Esophagus squamous epithelium (tissue), 5 donors: ENCODE measurements at places on chromosomes 3 and 15.

DNA sequence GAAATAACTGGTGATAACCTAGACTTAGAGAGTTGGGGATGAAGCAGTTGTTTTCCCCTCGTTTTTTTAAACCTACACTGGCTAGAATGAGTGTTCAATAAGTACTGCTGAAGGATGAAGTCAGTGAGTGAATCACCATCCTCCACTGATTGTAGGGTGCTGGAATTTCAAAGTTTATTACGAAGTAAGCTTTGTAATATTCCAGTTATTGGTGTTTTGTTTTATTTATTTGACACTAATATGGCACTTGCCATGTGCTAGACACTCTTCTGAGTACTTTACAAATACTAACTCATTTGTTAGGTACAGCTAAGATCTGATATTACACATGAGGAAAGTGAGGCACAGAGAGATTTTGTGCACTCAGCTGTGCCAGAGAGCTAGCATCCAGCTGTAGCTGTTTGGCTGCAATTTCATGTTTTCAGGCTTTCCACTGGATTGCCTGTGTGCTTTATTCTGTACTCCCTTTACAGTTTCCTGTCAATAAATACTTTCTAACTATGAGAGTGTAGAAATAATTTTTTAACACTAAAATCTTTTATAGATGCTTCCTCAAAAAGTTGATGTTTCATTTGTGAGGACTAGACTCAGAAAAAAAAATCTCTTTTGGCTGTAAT is 5.8 kb downstream of the MAP2K5 start:
- DNase-seq = no peak

DNA sequence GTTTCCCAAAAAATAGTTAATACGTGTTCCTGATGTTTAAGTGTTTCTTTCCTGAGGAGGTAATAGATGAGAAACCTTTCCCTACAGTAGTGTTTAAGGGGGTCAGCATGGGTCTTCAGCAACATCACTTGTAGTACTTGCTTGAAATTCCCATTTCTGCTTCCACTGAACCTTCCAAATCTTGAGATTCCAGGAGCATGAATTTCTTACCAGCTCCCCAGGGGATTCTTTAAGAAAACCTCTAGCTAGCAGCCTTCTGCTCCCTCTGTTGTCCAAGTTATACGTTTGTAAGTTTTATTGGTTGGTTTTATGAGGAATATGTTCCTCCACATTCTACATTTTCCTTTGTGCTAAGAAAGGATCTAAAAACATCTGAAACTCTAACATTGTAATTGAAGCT is 38.2 kb upstream of the ACP3 start:
- no peak for DNase-seq

DNA sequence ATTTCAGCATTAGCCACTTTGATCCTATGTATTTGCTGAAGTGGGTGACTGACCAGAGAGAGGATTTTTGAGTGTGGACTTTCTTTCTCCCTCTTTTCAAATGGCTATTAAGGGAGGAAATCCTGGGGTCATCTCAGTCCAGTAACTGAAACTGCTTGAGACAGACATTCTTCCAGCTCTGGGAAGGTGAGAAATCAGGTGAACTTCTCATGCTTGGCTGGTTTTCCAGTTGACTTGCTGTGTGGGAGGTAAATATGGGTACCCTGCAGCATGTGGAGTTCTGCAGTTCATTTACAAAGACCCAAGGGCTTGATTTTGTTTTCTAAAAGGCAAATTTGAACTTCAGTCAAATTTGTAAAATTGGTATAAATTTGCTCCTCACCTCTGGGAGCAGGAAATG is 461.1 kb upstream of the TBL1XR1 start:
- DNase-seq = no peak

DNA sequence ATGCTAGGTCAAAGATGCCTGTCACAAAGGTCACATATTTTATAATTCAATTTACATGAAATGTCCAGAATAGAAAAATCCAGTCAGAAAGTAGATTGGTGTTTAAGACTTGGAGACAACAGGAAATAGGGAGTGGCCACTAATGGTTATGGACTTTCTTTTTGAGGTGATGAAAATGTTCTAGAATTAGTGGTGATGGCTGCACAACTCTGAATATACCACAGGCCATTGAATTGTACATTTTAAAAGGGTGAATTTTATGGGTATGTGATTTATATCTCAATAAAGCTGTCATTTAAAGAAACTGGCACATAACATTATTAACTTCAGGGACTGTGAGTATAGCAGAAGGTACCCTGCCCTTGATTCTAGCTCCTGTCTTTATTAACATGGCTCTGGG is 15.8 kb downstream of the SPG11 start:
- DNase-seq = no peak

DNA sequence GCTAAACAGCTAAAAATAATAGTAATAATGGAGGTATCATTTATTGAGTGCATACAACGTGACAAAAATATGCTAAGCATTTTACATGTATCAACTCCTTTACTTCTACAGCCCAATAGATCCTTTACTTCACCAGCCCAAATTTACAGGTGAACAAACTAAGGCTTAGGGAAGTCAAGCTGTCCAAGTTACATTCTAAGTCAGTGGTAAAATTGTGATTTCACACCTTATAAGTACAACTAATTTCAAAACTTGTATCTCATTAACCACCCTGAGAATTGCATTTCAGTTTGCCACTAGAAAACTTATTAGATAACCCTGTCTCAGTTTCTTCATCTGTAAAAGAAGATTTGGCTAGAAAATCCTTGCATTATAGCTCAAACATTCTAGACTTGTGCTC is 10.7 kb downstream of the SLC33A1 start:
- no peak for DNase-seq

GRCh38 chr3:104717828-104718196 is 648.9 kb upstream of the ALCAM start:
- no peak for DNase-seq

DNA sequence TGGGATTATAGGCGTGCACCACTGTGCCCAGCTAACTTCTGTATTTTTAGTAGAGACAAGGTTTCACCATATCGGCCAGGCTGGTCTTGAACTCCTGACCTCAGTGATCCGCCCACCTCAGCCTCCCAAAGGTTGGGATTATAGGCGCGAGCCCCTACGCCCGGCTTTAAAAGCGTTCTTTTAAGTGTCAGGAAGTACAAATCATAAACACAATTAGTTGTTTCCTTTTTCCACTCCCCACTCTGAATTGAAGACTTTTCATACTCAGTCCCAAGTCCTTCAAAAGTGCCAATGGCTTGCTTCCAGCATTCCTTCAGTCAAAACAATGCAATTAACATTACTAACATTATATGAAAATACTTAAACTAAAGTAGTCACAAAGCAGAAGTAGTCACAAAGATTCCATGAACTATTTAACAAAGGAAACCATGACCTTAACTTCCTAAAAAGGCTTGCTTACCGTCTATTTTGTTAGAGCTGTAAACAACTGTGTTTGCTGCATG is 8.1 kb downstream of the WDR82 start:
- no peak for DNase-seq

- DNase-seq = no peak
Measured at GRCh38 chr3:74603292-74603691, 11.2 kb downstream of the CNTN3 start.

DNA sequence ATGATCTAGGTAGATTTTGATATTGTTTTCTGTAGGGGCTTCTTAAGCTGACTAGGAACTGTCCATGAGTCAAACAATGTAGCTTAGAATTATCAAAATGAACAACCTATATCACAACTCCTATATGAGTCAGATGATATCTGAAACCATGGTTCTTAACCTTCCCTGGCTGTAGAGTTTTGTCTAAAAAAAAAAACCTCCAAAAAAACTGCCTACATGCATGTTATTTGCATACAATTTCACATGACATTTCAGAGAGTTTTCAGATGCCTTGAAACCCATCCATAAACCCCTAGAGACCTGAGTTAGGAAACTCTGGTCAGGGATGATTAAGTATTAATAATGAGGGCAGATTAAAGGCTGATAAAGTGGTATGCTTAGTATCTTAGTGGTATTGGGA is 157.0 kb downstream of the CHST2 start:
- DNase-seq = no peak

- DNase-seq = no peak
Measured at GRCh38 chr3:135140591-135140990, 345.5 kb downstream of the EPHB1 start.

DNA sequence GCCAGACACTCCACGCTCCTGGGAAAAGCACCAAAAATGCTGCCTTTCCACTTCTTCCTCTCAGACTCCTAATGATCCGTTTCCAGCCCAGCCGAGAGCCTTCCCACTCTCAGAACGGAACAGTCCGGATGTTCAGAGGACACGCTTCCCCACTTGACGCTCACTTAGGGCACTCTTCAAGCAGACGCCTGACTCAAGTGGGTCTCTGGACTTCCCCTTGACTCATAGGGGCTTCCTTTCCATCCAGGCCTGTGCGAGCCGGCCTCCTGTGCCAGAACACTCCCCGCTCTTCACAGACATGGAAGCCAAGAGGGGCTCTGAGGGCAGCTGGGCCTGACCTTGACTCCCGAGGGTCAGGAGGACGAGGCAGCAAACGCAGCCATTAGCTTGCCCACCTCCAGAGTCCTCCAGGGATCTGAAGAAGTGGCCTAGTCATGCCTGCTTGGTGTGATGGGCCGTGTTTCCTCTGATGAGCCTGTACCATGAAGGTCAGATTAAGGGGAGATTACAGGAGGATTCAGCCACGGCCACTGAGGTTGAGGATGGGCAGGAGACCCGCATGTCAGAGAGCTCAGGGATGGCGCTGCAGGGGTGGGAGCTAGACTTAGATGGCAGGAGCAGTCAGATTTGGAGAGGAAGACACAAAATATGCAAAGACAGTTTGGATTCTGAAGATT is 114.7 kb upstream of the TLE3 start:
- DNase-seq = no peak

- no peak for DNase-seq
Measured at GRCh38 chr15:74906067-74906449, 593 bp downstream of the FAM219B start.

GRCh38 chr3:182243625-182244024 is 531.9 kb downstream of the SOX2 start:
- no peak for DNase-seq

GRCh38 chr3:78353231-78353630 is 1313.3 kb downstream of the ROBO2 start:
- no peak for DNase-seq

- no peak for DNase-seq
Measured at GRCh38 chr15:51932161-51932560, 39.4 kb downstream of the LEO1 start.

- no peak for DNase-seq
Measured at GRCh38 chr15:62706317-62706716, 336.2 kb upstream of the TPM1 start.

GRCh38 chr3:169472259-169472900 is 191.1 kb downstream of the MECOM start:
- DNase-seq = no peak

GRCh38 chr3:56932866-56933265 is 127.6 kb upstream of the SPATA12 start:
- DNase-seq = no peak

DNA sequence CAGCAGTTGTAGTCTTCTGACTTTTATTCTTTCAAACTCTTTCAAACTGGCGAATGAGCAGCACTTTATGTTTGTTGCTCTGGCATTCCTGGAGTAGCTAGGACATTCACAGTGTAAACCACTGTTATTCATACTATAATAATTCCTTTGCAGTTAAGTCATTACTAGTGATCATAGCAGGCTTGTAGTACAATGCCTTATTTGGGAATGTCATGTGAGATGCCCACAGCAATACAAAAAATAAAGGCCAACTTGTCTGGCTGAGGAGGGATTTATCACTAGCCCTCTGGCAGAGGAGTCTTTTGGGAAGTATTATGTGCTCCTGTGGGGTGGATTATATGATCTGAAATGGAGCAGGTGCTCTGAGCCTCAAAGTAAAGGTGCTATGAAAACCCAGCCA is 197.2 kb downstream of the VGLL3 start:
- no peak for DNase-seq

GRCh38 chr3:99641982-99642381 is 3.6 kb downstream of the COL8A1 start:
- DNase-seq = no peak

DNA sequence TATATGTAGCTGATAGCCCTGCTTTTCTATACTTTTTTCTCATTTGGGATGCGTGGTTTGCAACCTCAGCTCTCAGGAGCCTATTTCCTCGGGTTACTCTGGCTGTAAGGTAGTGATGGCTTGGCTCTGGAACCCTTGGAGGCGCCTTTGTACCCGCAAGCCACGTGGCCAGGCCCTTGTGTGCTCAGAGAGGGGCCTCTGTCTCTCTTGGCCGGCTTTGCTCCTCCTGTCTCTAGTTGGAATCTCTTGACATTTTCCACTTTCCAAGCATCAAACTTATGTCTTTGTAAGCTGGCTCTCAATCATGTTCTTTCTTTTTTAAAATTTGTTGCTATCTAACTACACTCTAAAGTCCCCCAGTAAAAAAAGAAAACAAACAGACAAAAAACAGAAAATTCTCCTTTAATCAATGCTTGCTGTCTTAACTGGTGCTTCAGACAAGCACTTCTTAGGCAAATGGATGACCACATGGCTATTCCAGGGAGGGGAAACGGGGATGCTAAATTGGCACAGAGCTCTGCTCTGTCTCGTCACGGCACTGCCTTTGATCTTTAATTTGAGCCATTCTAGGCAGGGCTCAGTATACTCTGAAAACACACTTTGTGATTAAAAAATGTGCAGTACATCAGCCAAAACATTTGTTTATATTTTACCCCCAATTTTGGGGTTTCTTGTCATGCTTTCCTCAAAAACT is 180.4 kb upstream of the NR2E3 start:
- DNase-seq = no peak

- DNase-seq = no peak
Measured at GRCh38 chr15:55707518-55707917, 35.4 kb downstream of the PRTG start.

DNA sequence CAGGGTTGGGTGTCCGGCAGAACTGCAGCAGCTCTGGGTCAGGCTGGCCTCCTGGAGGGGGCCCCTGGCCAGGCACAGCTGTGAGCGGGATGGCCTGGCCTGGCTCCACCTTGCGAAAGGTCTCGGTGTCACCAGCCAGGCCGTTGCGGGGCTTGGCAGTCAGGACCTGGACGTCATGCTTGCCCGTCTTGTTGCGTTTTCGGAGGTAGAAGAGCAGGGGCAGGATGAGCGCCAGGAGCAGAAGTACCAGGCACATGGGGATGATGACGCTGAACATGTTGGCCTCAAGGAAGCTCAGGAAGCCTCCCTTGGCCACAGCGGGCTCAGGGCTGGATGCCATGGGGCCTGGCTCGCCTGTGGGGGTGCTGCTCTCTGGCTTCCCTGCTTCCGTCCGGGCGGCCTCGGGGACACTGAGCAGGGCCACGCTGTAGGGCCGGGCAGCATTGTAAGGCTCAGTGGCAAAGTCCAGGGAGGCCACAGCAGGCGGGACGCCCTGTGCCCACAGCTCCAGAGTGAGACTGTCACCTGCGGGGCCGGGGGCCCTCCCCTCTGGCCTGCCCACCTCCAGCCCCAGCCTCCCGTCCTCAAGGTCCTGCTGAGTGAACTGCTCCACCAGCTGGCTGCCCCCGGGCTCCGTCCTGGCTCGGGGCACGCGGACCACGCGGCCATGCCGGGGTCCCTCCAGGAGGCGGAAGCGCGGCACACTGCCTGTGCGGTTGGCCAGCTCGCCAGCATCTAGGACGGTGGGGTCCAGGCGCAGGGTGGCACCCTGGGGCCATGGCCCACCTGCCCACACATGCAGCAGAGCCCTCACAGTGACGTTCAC is 28.1 kb downstream of the SNX33 start:
- DNase-seq = no peak

GRCh38 chr3:63808633-63809032 is 10.5 kb upstream of the C3orf49 start:
- no peak for DNase-seq
